MG63 (cell line): ENCODE measurements at places on chromosomes 1 and 21. TPM values are rescaled to one million over a fixed set of nuclear protein-coding genes. Genes with fewer than 3 reads are reported as not detected.

The RWDD3 gene
- 12.0 and 25.7 TPM in 2 replicates for total RNA-seq

The FCRL1 gene
- not detected in 2 replicates for total RNA-seq

The NHLH1 gene
- total RNA-seq: not detected in 2 replicates

The RNU1-1 gene
- not detected in 2 replicates for total RNA-seq

The BLACAT1 gene
- total RNA-seq: not detected in 2 replicates

The FCRL5 gene
- total RNA-seq: not detected in 2 replicates

The COL9A2 gene
- 2.0 TPM in 1 of 2 replicates, not detected in the other for total RNA-seq
